ENCODE measurements at places on chromosomes 12 and 14.

DNA sequence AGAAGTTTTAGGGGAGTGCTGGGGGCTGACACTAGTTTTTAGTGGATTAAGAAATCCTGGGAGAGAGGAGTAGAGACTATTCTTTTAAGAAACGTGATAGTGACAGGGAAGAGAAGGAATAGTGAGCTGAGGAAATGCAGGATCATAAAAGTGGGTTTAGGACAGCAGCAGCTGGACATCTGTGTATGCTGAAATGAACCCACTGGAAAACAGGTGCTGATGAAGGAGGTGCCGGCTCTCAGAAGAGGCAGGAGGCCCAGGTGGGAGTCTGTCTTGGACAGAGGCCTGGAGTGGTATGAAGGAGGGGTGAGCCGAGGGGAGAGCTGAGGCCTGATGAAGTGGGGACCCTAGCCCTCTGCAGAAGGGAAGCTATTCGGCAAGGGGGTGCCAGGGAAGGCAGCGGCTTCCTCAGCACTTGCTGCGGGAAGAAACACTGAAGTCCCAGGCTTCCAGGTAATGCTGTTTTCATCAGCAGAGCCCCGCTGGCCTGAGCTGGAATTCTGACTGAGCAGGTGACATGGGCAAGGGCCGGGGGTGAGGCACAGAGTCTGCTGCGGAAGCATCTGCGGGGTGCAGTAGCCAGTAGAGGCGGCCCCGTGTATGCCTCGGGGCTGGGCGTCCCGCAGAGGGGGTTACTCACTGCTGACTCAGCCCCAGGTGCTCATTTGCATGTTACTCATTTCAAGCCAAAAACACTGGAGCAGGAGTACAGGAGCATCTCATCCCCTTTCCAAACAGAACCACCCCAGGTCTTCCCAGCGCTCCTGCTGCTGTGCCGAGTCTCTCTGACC lies 89.7 kb downstream of the TMCC3 start:
- DNase-seq, result no peak

DNA sequence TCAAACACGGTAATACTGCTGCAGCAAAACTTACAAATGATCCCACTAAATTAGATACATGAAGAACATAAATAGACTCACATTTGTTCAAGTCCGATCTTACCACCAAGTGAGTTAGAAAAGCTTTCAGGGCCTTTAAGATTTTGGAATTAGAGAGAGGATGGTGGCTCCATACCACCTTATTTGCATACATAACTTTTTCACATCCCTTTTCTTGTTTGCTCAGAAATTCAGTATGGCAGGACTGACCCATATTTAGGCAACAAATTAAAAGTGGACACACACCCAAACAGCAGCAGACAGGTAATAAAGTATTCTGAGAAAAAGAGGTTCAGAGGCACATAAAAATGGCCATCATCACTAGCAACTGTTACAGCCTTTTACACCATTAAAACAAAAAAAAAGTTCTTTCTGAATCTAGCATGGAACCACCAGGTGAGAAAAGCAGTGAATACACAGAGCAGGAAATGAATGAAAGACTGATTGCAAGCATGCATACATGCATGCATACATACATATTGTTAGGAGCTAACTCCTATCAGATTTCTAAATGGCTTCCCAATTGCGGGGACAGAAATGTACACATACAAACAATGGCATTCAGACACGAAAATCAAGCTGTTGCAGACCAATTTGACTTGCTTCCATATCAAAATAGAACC lies 23.3 kb downstream of the STXBP6 start:
- no peak for DNase-seq

GRCh38 chr12:58465418-58465817 lies 454.9 kb downstream of the LRIG3 start:
- DNase-seq, result no peak

GRCh38 chr14:67491285-67491684 lies 2.8 kb upstream of the TMEM229B start:
- no peak for DNase-seq

GRCh38 chr12:152440-152839 lies 61.5 kb downstream of the SLC6A12 start:
- DNase-seq, result no peak

- DNase-seq, result no peak
Measured at GRCh38 chr14:58327019-58327418, 28.7 kb downstream of the ARID4A start.

- peak; percentile 96 for DNase-seq
Measured at GRCh38 chr14:90383126-90383730, 13.6 kb upstream of the CALM1 start.

DNA sequence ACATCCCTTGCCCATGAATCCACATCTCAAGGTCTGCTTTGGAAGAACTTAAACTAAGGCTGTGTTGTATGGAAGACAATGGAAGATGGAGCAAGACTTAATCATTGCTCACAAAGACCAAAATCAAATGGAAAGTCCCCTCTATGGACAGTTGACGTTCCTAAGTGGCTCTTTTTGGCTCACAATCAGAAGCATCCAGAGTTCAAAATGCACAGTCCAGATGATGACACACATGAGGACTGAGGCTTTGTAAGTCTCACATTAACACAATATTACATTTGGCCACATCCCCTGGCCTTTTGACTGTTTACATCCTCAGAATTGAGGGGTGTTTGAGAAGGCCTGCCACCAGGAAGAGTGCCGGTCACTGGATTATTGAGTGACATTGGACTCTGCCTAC lies 122.3 kb upstream of the CPM start:
- DNase-seq, result no peak

Data from activated T-cell treated with anti-CD3 and anti-CD28 coated beads, Interleukin-2, amount 50 U/mL, for 1 hour (primary cell).